ENCODE measurements at places on chromosomes 4 and X.

DNA sequence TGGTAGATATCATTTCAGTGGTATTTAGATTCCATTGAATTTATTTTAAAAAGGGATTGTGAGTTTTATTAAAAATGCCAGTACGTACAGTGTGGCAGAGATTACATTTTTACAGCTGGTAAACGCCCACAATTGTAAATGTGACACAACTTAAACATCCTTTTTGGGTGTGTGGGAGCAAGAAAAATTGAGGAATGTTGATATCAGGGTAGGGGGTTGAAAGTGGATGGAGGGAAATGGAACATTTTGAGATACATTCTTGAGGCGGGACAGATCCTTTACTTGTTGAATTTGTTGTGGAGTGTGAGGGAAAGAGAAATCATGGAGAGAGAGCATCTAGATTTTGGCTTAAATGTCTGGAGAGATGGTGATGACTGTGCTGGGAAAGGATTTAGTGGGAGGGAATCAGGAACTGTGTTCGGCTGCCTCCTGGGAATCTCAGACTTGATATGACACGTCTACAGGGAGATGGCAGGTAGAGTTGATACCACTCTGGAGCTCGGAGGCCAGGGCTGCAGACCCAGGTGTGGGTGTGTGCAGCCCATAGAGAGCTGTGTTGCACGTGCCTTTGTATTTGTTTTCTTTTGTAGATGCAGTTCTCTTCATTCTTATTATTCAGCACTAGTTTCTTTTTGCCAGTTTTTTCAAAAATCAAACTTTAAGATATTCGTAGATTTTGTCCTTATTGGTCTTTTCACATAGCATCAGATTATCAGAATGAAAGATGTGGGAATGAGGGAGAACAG is 10.8 kb downstream of the TMEM131L start:
- DNase-seq = no peak

DNA sequence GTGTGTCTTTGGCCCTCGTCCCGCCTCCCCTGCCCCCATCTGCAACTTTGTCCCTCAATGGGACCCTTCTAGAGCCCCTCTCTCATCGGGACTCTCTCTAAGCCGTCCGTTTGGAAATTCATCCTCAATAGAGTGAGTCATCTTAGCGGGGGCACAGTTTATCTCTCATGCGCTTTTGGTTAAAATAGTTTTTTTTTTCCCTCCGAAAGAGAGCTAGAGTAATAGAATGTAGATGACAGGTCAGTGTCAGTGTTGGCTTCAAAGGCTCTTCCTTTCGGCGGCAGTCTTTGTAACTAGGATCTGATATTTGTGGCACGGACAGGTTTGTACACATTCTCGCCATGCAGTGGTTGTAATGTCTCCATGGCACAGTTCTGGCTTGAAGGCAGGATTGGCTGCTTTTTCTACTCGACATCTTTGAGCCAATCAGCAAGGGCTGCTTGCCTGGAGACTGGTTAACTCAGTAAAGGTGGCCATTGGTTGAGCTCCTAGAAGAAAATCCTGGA is 989 bp downstream of the N4BP2 start:
- peak; percentile 81 for DNase-seq

DNA sequence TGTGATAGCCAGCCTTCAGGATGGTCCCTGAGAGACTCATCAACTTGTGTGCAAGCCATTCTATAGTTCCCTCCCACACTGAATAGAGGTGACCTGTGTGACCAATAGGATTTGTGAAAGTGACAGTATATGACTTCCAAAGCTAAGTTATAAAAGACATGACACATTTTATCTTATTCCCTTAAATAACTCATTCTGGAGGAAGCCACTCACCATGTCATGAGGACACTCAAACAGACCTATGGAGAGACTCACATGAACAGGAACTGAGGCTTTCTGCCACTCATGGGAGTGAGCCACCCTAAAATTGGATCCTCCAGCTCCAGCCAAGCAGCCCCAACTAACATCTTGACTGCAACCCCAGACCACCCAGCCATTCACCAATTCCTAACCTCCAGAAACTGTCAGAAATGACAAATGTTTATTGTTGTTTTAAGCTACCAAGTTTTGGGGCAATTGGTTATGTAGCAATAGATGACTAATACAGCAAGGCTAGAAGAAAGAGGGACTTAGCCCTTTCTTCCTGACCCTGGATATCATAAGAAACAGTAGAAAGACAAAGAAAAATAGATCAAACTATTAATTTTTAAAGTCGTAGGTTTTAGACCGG is 9.0 kb upstream of the CHIC2 start:
- no peak for DNase-seq

DNA sequence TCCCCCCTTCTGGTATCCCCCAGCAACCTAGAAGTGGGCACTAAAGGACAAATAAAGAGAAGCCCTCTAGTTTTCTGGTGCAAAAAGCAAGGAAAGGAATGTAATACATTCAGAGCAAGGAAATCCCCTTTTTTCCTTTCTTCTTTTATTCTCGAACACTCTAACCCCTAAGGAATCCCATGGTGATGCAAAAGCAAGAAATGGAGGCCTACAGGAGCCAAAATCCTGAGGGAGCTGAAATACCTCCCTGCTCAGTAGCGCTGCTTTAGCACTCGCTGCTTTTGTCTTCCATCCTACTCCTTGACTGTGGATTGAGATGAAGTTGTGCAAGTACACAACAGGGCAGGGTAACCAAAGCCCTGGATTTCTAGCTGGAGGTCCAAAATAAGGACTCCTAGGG is 251.0 kb downstream of the PRDM5 start:
- DNase-seq = no peak

DNA sequence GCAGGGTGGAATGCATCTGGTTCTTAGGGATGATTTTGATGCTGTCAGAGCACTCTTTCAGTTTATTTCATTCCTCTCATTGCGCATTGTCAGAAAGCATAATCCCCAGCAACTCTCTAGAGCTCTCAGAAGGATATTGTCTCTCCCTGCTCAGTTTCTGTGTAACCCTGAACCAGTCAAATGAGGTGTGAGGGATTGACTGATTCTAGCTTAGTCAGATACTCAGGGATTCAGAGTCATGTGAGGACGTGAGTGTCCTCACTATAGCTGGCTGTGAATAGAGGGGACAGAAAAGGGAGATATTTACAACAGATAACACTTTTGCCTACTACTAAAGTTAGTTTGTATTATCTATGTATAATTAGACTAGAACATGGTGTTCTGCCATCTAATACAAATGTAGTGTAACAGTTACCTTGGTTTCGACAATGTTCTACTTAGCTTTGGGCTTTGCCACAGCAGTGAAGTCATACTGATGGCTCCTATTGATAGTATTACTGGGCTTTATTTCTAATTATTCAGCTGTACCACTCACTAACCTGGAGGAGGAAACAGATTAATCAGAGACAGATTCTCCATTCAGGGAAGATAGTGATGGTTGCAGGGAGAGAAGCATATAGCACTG is 19.5 kb downstream of the AP1AR start:
- no peak for DNase-seq

GRCh38 chr4:80921441-80921840 is 109.1 kb upstream of the BMP3 start:
- no peak for DNase-seq

- no peak for DNase-seq
Measured at GRCh38 chr4:33831442-33832066, 2412.8 kb downstream of the ARAP2 start.

GRCh38 chrX:94256396-94256795 is 582.4 kb downstream of the FAM133A start:
- no peak for DNase-seq

DNA sequence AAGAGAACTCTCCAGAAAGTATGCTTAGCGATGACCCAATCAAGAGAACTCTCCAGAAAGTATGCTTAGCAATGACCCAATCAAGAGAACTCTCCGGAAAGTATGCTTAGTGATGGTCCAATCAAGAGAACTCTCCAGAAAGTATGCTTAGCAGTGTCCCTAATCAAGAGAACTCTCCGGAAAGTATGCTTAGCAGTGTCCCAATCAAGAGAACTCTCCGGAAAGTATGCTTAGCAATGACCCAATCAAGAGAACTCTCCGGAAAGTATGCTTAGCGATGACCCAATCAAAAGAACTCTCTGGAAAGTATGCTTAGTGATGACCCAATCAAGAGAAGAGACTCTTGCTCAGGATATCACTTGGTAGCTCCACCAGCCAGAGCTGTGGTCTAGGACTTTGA is 92.5 kb downstream of the AFAP1 start:
- DNase-seq = no peak

- no peak for DNase-seq
Measured at GRCh38 chr4:159042097-159042605, 60.7 kb upstream of the RAPGEF2 start.

DNA sequence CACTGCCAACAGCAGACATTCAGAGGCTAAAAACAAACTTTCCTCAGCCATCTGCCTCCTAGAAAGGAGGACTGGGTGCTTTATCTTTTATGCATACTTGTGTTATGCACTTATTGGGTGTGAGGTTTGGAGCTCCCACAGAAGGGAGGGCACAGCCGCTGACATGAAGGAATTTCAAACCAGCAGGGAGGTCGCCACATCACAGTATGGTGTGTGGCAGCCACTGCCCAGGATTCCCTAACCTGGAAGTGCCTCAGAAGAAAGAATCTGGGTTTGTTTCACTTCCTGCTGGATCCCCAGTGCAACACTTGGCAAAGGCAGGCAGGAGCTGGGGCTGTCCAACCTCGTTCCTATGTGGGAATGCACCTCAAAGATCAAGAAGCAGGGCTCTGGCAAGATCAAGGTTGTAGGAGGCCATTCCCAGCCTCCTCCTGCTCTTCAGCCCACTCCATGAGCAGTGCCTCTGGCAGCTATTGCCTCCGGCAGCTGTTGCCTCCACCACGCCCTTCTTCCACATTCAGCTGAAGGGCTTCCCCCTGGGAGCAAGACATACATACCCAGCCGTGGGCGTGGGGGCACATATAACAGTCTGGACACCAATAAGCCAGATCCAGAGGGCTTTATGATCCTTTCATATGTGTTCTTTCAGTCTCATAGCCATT is 109.0 kb upstream of the MAMLD1 start:
- DNase-seq = no peak

GRCh38 chr4:169619518-169619957 is 840 bp upstream of the CLCN3 start:
- peak; percentile 64 for DNase-seq

GRCh38 chrX:64850371-64851082 is 125.7 kb downstream of the ZC4H2 start:
- DNase-seq = no peak

- no peak for DNase-seq
Measured at GRCh38 chrX:2967998-2968909, 38.1 kb upstream of the ARSH start.

- DNase-seq = no peak
Measured at GRCh38 chr4:158444621-158445020, 77.1 kb upstream of the RXFP1 start.

DNA sequence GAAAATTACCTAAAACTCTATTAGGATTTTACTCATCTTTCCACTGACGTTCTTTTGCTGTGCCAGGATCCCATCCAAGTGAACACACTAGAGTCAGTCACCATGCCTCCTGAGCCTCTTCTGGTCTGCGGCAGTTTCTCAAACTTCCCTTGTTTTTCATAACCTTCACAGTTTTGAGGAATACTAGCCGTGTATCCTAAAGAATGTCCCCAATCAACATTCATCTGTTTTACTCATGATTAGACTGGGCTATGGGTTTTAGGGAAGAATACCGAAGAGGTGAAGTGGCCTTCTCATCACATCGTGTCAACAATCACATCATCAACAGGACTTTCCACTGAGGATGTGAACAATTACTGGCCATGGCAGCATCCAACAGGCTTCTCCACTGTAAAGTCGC is 4.8 kb downstream of the LRP2BP start:
- no peak for DNase-seq

DNA sequence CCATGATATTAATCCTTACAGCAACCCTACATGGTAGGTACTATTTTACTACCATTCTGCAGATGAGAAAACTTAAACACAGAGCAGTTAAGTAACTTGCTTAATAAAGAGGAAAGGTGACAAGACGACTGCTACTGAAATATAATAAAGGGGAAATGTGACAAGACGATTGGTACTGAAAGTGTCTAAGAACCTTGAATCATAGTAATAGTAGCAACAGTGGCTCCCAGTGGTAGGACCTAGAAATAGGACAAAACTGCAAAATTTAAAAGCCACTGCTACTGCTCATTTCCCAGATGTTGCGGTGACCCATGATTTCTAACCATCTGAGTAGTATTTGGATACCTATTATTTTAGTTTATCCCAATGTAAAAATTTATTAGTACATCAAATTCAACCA is 89.5 kb downstream of the TASL start:
- no peak for DNase-seq

DNA sequence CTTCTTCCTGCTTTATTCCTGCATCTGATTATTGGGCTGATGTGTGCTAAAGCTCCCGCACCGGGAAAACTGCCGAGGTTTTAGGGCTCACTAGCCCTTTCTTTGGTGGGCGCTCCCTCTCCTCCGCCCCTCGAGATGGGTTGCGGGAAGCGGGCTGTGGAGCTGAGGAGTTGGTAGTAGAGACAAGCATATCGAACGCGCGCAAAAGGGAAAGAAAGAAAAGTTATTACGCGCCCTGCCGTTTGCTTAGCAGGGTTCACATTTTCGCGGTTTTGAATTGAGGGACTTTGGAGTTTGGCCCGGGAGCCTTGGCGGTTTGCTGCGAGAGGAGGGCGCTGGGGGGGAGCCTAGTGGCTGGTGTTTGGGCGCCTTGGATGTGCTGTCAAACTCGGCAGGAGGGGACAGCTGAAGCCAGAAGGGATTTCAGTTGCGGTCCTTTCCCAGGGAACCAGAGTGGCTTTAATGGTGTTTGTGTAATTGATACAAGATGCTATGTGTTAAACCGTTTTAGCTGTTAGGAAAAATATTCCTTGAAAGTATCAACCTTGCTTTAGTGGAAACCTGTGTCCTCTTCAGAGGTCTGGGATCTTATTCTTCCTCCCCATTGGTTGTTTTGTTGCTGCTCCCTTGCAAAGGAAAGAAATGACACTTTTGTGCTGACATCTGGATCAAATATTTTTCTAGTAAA is 1.1 kb downstream of the GAB1 start:
- no peak for DNase-seq

GRCh38 chr4:26912810-26913209 is 52.2 kb downstream of the STIM2 start:
- DNase-seq = no peak

- no peak for DNase-seq
Measured at GRCh38 chr4:139833151-139833910, 167.7 kb downstream of the MGST2 start.

DNA sequence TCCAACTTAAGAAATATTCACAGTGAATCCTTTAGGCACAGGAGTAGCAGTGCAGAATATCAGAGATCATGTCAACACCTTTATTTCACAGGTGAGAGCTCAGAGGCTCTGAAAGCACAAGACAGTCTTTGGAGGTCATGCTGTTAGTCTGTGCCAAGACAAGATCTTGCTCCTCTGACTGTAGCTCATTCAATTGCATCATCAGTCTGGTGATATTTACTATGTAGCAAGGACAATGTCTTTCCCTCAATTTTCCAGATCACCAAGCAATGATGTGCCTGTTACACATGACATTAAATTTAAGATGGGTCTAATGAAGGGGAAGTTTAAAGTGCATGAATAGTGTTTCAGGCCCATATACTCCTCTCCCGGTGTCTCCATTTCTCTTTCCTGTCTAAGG is 277.5 kb downstream of the IL15 start:
- DNase-seq = no peak
